ENCODE measurements at places on chromosomes 6 and 20.

DNA sequence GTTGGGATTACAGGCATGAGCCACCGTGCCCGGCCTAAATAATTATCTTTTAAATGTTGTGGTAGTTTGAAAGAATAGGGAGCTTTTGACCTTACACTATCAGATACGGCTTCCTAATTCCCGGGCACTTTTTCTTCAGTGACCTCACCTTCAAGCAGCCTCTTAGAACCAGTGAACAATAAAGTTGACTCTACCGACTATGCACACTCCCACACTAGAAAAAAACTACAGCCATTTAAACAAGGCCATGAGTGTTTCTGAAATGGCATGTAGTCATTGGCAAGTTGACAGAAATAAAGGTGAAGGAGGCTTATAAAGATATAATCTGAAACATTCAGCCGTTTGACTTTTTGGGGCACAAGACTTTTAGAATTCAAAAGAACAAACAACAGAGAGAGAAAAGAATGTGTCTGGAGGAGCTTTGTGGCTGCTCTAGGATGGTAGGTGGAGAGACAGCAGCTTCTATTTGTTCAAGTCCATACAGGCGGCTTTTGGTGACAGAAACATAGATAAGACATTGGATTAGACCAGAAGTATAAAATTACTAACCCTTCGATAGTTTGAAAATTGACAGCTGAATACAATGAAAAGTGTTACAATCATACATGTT is 75.2 kb downstream of the GJA1 start:
- DNase-seq, result no peak

DNA sequence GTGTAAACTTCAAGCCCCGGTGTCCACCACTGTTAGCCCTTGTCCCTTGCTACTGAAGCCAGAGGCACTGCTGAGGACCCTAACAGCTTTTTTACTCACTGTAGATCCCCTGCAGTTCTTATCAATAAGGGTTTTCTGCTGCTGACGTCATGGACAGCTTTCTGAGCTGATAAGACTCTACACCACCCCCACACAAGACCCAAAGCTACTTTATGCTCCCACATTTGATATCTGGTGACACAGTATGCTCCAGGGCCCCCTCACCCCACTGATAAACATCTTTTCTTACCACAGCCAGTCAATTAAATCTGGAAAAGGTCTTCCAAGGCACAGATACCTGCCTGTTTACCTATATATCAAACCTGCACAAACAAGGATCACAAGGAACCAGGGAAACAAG is 65.3 kb downstream of the NUS1 start:
- no peak for DNase-seq

DNA sequence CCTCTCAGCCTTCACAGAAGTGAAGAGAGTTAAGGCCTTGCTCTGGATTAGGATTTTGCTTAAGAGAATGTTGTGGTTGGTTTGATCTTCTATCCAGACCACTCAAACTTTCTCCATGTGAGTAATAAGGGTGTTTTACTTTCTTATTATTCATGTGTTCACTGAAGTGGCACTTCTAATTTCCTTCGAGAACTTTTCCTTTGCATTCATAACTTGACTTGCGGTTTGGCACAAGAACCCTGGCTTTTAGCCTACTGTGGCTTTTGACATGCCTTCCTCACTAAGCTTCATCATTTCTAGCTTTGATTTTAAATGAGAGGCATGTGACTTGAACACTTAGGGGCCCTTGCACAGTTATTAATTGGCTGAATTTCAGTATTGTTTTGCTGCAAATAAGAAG is 166.1 kb upstream of the OPRM1 start:
- no peak for DNase-seq

DNA sequence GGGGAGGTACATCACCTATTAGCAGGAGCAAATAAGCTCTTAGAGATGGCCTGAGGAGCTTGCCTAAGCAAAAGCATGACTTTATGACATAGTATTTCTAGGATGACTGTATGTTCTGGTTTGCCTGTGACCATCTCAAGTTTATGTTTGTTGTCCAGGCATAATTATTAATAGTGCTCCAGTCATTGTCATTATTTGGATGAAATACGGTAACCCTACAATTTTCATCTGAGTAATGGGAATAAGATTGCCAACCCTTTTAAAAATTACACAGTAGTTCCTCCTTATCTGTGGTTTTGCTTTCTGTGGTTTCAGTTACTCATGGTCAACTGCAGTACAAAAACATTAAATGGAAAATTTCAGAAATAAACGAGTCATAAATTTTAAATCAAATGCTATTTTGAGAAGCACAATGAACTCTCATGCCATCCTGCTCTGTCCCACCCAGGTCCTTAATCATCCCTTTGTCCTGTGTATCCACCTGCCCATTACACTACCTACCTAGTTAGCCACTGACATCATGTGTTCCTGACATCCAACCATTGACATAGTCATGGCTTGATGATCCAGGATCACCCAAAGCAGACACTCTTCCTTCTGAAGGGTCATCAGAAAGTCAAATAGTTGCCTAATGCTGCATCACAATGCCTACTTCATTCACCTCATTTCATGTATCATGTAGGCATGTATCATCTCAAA is 27.0 kb upstream of the TFB1M start:
- DNase-seq, result no peak

DNA sequence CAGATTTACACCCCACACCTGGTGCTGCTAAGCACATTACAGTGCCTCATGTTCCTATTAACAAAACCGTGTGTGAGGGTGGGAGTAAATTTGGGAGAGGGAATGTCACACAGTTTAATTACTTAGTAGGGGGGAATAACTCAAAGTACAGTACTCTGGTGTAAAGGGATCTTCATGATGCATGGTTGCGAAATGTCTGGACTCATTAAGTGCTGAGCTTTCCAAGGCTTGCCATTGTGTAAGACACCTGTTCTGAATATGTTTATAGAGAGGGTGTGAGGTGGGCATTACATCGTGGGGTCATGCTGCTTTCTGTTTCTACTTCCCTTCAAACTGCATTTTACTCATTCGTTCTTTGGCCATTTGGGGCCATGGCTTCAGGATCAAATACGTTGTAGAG is 181.2 kb downstream of the ADGRG6 start:
- DNase-seq, result no peak

DNA sequence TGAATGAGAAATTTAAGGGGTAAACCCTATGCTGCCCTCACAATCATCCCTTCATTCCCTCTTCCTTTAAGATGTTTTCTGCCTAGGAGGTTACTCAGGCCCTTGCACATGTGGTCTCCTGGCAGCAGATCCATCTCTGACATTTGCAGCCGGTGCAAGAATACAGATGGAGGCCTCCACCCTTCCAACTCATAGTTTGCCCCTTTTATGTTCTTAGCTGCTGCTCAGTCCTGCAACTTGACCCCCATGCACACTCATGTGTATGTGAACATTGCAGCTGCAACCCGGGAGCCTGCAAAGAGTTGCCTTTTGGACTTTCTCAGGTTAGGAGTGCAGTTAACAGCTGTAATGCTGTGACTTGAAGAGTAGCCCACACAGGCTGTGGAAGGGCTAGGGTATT is 131.9 kb upstream of the SGK1 start:
- DNase-seq, result no peak

DNA sequence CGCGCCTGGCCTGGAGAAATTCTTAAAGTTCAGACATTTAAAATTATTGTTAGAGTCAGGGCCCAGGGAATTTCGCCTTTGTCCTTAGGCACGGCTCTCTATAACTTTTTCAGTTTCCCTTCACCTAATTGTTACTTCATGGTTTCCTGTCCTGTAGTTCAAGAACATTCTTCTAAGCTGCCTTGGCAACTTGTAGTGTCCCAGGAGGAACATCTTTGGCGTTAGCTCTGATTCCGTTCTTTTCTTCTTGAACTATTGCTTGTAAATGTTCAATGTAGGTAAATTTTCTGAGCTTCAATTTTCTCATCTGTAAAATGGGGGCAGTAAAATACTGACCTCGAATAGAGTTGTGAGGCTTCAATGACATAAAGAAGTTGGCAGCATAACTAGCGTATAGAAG is 41.8 kb downstream of the TIAM2 start:
- DNase-seq, result no peak

- DNase-seq, result no peak
Measured at GRCh38 chr6:99393366-99393697, 663 bp downstream of the COQ3 start.

DNA sequence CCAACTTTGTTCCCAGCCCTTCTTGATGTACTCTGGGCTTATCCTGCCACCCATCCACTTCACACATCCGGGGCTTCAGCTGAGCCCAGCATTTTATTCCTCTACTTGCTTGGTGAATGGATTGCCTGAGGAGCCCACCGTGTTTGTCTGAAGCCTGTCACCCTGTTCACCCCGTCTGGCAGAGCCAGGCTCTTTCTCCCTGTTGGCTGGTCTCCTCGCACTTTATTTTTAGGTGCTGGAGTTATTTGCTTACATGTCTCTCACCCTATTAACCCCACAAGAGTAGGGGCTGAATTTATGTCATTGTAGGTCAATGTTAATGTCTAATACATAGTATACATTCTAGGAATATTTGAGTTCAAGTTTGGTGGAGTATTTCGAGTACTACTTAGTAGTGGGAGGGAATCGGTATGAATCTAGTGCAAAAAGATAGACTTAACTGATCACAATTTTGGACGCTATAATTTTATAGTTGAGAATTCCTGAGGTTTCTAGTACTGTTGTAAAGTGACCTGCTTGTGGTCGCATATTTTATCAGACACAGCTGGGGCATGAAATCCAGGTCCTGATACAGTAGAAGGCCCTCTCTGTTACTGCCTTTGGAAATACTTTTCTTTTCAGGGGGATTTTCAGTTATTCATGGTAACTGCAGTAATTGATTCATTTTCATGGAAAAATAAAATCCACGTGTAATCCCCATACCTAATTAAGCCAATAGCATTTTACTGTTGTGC is 10.8 kb downstream of the JARID2 start:
- no peak for DNase-seq

DNA sequence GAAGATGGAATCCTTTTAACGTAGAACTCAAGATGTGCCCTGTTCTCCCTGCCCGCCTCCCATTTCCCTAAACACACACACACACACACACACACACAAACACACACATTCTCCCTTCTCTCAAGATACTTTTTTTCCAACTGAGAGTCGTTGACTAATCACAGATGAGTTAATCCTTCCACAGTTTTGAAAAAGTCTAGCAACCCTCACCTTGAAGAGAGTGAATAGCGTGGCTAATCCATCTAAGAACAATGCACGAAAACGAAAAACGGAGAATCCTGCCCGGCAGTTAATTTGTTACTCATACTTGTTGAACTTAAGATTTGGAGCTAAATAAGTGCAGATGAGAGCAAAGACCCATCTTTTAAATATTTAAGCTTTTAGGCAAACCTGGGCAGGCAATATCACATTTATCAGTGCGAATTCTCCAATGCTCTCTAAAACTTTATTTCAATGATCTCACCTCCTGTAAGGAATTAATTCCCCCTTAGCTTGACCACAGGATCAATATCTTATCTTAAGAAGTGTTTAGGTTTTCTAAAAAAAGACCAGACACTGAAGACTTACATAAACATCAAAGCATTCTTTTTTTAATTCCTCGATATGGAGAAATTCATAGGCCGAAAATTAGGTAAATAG is 1.1 kb downstream of the AGPAT4 start:
- no peak for DNase-seq

DNA sequence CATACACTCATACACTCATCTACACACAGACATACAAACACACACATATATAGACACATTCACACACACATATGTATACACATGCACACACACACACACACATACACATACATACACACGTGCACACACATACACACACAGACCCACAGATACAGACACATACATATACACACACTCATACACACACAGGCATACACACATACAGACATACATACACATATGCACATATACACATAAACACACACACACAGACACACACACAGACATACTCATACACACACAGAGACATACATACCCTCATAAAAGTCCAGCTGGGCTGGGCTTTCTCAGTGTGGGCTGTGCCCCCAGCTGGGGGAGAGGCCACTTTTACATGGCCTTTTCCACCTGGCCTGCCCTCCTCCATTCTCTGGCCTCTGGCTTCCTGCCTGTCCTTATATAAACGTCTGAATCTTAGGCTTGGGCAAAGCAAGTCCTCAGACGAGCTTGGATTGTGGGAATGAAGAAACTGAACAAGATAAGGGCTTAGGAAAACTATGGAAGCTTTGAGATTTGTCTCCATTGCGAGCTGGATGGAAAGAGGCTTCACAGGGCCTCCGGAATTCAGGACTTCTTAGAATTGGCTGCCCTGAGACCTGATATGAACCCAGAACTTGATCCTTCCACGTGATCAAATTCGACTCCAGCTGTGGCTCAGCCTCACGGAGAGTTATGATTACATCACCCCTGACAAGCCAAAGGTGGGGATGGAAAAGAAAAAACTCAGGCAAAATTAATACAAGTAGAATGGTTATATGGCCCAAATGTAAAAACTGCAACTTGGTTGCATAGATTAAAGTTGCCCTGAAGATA is 22.5 kb upstream of the CST3 start:
- DNase-seq, result no peak

DNA sequence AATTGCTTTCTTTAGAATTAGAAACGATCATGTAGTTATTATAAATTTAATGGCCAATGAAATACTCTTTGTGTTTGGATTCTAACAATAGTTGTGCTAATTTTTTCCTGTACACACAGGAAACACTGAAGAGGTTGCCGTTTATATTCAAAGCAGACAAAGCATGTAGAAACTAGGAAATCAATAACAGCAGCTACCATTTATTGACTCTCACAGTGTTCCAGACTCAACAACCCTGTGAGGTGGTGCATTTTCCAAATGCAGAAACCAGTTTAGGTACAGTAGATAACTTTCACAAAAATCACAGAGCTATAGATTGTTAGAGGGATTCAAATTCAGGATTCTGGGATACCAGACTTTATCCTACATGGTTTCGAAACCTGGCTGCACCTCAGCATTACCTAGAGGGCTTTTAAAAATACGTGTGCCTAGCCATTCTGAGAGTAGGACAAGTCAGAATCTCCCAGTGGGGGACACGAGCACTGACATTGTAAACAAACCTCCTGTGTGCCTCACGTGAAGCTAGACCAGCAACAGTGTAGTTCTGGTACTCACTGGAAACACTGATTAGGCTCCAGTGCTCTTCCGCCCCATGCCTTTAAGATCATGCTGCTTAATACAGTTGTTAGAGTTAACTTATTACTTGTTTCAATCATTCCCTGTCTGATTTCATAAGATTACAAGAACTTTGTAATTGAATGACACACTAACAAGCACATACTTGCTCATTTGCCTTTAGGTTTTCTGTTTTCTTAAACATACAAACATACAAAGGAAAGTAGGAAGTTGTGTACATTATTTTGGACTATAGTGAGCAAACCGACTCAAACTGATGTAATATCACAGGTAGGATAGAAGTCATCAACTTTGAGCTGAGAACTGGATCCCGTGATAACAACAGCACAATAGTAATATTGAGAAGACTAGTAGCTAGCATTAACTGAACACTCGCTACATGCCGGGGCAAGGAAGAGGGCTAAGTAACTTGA is 65.8 kb downstream of the MAP3K4 start:
- no peak for DNase-seq

All from activated gamma-delta T cell treated with anti-CD3 and anti-CD28 coated beads, Interleukin-2, amount 50 U/mL, for 16 hours (primary cell).